ENCODE measurements at places on chromosomes 6 and 20.
A peak's percentile ranks its signal among the peaks of the same experiment; 100 is the strongest.

- DNase-seq, result no peak
Observed at GRCh38 chr6:4736371-4736873, 39.8 kb upstream of the CDYL start.

- no peak for DNase-seq
Observed at GRCh38 chr20:32010666-32011065, 428 bp downstream of the CCM2L start.

DNA sequence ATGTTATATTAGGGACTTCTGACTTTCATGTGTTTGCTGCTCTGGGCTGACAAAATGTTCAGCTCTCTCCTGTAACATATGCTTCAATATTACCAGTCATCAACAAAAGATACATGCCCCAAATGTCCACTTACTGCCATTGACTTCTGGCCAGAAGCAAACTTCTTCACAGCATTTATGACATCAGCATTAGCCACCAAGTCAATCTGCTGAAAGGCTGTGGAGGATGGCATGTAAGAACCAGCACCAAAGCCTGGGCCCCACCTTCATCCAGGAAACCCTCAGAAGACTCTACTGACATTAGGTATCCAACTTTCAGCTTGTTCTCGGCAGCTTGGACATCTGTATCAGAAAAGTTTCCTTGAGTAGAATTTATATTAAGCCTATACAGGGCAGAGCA is 595.5 kb downstream of the COL12A1 start:
- DNase-seq, result no peak

DNA sequence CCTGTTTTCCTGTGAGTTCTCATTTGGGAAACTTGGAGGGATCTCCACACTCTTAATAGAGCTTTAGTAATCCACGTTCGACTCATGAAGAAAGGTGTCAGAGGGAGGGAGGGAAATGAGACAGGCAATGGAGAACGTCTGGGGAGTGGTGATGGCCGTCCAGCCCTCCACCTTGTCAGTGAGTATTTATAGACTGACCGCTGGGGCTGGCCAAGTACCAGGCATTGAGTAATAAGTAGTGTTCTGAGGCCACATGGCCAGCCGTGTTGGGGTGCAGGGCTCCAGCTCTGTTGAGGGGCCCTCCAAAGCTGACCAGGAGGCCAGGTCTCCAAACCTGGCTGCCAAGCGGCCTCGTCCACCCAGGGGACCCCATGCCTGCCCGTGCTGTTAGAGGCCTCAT is 11.3 kb upstream of the DSN1 start:
- DNase-seq, result no peak

GRCh38 chr20:32205110-32205842 is 2.3 kb downstream of the PLAGL2 start:
- DNase-seq, result peak; percentile 42

DNA sequence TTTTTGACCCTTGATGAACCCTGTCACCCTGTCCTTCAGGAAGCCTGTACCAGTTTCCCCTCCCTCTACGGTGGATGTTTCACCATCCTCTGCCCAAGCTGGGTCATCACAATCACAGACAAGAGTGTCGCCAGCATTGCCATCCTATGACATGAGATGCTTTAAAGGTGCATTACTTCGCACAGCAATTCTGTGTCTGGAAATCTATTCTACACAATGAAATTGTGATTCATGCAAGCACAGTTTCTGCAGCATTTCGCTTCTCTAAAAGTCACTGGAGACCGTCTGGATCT is 2.5 kb upstream of the ULBP2 start:
- no peak for DNase-seq

DNA sequence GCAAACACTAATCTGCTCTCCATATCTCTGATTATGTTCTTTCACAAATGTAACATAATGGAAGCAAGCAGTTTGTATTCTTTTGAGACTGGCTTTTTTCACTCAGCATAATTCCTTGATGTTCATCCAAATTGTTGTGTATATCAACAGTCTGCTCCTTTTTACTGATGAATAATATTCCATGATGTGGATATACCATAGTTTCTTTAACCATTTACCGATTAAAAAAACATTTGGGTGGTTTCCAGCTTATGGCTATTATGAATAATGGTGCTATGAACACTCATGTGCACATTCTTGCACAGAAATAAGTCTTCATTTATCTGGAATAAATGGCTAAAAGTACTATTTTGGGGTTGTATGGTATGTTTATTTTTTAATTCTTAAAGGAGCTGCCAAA is 708.9 kb downstream of the RFPL4B start:
- no peak for DNase-seq

DNA sequence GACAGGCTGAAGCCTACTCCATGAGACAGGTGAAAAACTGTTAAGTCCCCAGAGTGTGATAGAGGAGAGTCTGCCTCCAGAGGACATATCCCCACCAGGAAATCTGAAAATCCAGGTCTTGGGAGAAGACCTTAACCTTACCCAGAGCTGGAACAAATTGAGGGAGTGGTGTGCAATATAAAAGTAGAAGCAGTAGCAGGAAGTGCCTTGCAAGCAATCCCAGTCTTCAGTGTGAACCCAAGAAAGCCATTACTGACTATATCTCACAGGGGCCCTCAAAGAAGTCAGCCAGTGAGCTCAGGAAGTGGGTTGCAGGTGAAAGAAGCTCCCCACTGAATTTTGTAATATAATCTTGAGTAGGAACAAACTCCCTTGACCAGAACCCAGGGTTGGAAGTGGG is 41.9 kb upstream of the PKIB start:
- no peak for DNase-seq

DNA sequence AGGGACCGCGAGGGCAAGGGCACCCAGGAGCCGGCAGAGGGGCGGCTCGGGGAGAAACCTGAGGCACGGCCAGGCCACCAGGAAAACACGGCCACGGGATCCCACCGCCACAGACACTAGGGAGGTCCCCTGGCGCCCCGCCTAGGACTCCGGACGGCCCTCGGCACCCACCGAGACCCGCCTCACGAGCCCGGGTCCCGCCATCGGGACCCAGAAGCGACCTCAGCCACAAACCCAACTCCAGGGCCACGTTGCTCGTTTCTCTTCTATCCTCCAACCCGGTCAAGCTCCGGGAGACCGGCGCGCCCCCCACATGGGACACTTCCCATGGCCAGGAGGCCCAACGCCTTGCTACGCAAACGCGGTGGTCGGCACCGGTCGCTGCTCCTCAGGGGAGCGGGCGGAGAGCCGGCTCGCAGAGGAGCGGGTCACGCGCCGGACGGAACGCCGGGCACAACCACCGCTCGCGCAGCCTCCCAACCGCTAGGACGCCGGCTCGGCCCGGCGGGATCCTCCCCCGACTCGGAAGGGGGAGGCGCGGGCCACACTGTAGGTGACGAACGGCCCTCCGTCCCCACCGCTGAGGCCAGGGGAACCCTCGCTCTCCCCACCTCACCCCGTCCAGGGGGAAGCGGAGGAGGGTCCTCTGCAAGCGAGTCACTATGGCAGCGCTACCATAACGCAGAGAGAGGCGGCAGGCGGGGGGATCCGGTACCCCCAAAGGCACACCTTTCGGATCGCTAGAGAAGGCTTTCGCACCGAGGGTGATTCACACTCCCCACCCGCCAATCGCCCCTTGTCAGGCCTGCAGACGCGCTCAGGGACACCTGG is 1514.1 kb upstream of the DEFB115 start:
- DNase-seq, result no peak

DNA sequence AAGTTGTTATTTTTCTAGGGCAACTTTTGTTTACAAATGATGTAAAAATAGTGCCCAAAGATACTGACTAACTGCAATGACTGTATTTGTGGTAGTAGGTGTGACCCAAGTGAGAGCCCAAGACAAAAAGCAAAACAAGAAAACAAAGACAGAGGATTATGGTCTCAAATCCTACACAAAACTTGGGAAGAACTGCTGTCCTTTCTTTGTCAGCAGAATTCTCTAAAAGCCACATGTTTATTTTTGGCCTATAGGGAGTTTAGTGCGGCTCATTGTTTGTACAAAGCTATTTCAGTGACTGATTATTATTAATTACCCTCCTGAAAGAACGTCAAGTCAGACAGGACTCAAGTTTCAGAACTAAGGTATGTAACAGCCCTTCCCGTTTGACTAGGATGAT is 509.2 kb upstream of the SLC35B3 start:
- DNase-seq, result no peak

DNA sequence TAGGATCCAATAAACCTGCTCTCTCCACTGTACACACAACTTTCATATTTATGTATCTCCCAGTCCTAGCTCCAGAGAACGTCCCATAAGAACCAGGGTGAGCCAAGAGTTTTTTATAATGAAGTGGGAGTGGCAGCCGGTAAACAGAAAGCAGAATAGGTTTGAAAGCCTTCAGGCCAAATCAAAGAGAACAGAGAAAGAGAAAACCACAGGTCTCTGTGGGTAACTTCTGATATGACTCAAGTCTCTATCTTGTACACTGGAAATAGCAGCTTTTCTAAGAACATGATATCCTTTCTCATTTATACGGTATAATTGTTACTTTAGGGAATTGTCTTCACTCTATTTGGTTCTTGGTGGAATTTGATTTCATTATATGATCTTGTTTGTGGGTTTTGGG is 273.6 kb downstream of the PACRG start:
- DNase-seq, result no peak

DNA sequence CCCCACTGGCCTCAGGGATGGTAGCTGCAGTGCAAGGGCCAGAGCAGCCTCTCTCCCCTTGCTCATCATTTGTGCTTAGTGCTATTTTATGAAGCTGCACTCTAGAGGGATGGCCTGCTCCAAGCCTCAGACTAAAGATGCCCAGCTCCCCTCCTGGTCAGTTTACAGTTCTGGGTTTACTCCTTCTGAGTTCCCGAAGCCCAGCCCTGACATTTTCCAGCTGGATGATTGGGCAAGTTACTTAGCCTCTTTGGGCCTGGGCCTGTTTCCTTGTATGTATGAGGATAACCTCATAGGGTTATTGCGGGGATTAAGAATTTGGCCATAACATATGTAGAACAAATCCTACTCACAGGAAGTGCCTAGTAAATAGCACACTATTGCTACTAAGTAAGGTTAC is 31.8 kb upstream of the EMILIN3 start:
- DNase-seq, result no peak

GRCh38 chr6:8435845-8436168 is 462 bp upstream of the SLC35B3 start:
- no peak for DNase-seq

DNA sequence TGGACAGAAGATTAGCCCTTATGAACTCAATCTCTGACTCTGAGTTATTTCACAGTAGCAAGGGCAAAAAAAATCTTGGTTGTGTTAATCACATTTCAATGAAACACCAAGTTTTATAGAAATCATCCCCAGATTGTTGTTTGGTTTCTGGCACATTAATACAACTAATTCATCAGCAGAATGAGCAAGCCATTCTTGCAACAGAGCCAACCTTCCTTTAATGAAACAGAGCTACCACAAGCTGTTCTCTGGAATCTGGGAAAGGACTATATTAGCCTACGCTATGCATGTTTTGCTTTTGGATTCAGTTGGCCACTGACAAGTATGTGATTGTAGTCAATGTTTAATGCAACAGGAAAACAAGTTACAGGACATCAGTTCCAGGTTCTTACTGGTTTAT is 13.8 kb upstream of the POPDC3 start:
- DNase-seq, result no peak

DNA sequence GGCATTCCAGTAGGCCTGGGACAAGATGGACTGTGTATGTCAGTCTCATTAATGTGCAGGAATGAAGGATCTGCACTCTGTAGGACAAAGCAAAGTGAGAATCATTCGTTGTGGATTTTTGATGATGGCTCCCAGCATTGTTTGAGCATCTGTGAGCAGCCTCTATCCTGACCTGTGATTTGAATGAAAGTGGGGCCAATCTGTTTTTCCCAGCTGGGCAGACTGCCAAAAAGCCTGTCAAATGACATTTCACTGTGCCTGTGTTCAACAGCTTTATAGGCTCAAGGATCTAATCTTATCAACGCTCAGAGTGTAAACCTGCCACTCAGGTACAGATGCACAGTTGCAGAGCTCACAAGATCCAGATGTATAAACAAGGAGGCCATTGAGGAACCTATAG is 86.7 kb upstream of the SYNDIG1 start:
- DNase-seq, result no peak

- DNase-seq, result no peak
Observed at GRCh38 chr20:37593710-37594109, 66.0 kb upstream of the BLCAP start.

GRCh38 chr20:1654996-1655395 is 2.6 kb downstream of the SIRPG start:
- peak; percentile 38 for DNase-seq

DNA sequence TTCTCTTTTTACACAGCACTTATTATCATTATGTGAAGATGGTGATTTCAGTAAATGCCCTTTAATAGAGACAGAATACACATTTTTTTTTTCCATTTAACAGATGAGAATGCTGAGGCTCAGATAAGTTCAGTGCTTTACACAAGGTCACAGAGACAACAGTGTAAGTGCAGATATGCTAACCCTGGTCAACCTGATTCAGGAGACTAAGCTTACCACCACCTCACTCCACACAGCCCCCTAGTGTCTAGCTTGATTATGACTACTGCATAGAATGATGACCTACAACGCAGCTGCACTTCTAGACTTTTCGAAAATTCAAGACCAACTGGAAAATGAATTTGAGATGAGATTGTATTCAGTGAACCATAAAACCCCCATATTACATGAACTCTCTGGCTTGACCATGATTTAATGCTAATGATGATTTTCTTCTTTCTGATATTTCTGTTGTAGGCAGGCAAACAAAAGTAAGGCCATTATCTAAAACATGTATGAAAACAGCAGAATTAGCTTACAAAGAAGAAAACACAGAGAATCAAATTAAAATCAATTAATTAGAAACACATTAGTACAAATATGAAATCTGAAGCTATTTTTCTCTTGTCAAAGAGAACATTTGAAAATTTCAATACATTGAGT is 212.1 kb upstream of the PHACTR1 start:
- DNase-seq, result peak; percentile 51

GRCh38 chr6:90097356-90097755 is 199.3 kb downstream of the BACH2 start:
- no peak for DNase-seq

- DNase-seq, result no peak
Observed at GRCh38 chr6:124973780-124974179, 11.5 kb downstream of the RNF217 start.

DNA sequence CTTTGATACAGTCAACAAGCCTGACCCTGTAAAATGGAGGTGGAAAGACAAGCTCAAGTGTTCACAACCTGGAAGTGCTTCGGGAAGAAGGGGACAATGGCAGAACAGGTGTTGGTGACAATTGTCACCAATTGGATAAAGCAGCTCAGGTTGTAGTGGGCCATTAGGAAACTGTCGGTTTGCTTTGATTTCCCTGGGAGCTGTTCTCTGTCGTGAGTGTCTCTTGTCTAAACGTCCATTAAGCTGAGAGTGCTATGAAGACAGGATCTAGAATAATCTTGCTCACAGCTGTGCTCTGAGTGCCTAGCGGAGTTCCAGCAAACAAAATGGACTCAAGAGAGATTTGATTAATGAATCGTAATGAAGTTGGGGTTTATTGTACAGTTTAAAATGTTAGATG is 15.0 kb downstream of the CCR6 start:
- DNase-seq, result no peak

DNA sequence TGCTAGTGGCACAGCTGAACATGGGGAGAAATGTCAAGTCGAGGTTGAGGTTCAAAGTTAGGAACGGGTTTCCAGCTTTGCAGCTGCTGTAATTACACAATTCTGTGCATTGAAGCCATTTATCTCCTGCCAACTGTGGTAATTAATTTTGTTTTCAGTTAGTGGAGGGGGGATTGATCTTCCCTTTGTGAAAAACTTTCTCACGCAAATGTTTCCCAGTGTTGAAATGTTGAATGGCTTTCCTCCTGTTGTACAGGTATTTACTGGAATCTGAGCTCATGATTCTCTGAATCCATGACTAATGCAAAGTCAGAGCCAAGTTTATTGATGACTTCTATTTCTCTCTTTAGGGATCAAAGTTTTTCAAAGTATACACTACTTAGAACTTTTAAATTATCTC is 198.4 kb upstream of the SLC35B3 start:
- no peak for DNase-seq

Data from hematopoietic multipotent progenitor cell treated with erythropoietin and hydrocortisone succinate and interleukin-3 and kit ligand, for 4 days (in vitro differentiated cells).